ENCODE measurements at places on chromosomes 7 and 10.
A peak's percentile ranks its signal among the peaks of the same experiment; 100 is the strongest.

GRCh38 chr10:58189269-58189668, 78.4 kb downstream of the IPMK start:
- peak; percentile 2 for DNase-seq

DNA sequence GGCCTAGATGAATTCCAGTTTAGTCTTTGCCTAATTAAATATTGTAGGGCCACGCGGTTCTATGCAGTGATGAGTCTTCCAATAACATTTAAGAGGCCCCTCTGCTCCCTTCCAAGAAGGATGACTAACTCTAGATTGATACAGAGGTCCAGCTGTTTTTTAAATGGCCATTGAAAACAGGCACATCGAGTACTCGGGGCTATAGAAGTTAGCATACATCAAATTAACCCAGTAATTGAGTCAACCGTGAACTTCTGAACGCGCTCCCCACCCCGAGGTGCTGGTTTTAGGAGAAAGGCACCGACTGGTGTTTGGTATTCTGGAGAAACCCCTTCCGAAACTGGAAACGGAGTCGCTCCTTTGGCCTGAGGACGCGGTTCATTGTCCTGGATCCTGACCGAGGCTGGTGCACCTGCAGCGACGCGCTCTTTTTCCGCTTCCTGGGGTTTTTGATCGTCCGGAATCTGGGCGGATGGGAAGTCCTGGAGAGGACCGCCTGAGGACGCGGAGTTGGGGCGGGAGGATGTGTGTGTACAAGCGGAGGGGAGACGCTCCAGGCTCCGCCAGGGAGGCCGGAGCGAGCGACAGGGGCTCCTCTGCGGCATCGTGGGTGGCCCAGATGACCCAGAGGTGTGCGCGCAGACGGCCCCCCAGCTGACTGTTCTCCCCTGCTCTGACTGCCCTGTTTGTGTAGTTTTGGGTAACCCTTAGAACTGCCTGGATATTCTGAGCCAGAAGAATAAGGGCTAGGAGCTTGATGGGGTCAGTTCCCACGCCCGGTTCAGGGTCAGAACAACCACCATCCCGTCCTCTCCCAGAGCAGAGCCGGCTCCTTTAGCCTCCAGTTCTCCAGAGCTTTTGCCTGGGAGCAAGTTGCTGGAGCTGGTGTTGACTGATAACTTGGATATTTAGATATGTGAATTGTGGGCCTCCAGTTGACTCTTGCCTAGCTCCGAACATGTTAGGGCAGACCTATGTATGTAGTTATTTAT, 711 bp downstream of the FAM221A start:
- DNase-seq: peak; percentile 35

DNA sequence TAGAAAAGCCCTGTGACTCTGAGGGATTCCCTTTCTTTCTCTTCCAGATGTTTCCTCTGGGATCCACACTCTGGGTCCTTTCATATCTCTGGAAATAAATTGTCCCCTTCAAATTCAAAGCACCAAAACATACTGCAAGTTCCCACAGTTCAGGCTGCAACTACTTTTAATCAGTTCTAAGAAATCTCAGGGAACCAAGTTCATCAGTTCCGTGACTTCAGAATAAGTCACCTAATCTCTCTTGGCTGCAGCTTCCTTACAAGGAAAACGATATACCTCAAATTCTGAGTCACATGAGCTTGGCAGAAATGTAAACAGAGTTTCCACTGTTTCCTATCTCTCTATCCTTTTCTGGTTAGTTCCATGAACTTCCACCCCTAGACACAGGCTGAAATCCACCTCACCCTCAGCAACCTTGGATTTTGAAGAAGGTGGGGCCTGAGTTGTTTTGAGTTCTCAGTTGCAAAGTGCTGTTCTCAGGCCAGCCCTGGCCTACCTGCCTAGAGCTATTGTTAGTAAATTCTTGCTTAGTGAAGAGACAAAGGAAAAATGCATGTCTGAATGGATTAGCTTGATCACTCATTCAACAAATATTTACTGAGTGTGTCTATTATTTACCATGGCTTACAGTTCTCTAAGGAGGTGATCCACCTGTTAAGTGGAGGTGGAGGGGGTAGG, 59.3 kb upstream of the IL6 start:
- DNase-seq: no peak

DNA sequence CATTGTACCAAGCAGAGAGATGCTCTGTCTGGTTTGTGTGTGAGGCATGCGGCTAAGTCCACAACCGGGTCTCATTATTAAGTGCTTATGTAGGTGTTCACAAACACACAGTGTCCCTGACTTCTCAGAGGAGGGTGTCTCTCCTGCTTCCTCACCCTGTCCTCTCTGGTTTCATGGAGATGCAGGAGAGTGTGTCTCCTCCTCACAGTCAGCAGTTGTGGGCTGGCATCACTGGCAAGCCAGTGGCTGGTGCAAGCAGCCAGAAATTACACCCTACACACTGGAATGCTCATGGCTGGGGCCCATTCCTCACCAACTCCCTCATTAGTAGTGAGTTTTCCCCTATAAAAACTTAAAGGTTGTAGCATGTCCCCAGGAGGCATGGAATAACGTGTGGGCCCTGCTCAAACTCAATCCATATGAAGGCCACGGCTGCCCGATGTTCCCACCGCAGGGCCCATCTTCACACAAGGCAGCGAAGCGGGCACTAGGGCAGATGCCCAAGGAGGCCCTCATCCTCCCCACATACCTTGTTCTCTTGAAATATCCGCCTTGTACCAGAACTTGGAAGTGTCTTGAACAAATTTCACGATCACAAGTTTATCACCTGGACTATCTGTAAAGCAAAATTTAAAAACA, 280.1 kb downstream of the TNS3 start:
- no peak for DNase-seq

GRCh38 chr10:61068471-61068870, 124.5 kb upstream of the RHOBTB1 start:
- DNase-seq: no peak

DNA sequence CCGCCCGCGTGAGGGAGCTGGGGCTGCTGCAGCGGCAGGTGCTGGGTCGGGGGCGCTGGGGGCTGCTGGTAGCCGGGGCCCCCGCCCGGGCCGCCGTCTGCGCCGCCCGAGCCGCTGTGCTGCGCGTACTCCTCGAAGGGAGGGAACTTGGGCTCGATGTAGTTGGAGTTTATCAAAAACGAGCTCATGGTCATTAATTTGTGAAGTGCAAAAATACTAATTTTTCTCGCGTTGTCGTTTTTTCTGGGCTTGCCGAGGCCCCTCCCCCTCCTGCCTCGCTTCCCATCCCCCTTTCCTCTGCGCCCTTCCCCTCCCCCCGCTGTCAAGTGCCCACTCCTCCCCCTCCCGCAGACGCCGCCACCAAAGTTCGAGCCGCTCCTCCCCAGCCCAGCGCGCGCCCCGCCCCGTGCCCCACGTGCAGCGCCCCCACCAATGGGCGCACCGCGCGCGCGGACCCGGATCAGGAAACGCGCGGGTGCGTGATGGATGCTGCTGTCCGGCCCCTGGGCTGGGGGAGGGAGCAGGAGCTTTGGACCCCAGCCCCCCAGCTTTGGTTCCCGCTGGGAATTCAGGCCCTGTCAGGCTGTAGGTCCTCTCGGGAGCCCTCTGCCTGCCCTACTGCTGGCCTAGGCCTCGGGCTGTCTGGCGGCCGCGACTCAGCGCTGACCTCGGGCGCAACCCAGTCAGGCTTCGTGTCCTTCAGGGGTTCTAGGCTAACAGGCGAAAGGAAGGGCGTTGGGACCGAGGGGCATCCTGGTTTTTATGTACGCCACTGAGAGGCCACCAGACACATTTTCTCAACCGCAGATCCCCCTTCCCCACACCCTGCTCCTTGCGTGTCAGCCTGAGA, at the start of gene HOXA4:
HOXA4 (minus strand) TSS at position 218 of the 850 bp plus-strand sequence; CDS start at position 194, 24 bp downstream.
- DNase-seq: peak; percentile 82

GRCh38 chr10:4622384-4622783, 203.6 kb upstream of the AKR1E2 start:
- no peak for DNase-seq

GRCh38 chr7:149188637-149189259, 6.6 kb upstream of the ZNF282 start:
- no peak for DNase-seq

- DNase-seq: no peak
These were observed 84.6 kb downstream of the AKAP9 start for GRCh38 chr7:92025260-92025659.

DNA sequence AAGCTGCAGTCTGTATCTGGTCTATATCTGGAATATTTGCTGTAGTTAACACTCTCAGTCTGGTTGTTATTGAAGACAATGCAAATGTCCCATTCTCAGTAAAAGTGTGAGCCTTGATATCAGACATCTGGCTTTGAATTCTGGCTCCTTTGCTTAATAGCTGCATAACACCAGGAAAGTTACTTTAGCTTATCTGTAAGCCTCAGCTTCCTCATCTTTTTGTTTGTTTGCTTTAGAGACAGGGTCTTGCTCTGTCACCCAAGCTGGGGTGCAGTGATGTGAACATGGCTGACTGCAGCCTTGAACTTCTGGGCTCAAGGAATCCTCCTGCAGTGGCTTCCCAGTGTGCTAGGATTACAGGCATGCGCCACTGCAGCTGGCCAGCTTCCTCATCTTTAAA, 41.3 kb downstream of the CNNM2 start:
- no peak for DNase-seq

GRCh38 chr7:93178213-93178612, 30.0 kb upstream of the SAMD9L start:
- peak; percentile 54 for DNase-seq

DNA sequence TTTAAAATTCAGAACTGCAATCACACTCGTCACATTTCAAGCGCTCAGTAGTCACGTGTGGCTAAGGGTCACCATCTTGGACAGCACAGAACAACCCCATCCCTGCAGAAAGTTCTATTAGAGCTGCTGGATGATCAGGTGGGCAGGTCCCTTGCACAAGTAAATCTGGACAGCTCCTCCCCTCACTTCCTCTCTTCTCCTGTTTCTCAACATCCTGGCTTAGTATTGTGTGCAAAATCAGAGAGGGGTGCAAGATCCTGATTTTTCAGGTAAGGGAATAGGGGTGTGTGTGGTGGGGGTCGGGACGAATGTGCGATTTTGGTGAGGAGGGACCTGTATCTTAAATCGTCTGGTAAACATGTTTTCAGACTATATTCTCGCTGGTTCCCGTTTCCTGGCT, at the start of gene GIMAP4:
GIMAP4 (plus strand) TSS at position 222 of the 400 bp plus-strand sequence. CDS start 2,512 bp downstream, outside the sequence.
- peak; percentile 65 for DNase-seq

- no peak for DNase-seq
These were observed 7.3 kb downstream of the POLL start for GRCh38 chr10:101580486-101581399.

DNA sequence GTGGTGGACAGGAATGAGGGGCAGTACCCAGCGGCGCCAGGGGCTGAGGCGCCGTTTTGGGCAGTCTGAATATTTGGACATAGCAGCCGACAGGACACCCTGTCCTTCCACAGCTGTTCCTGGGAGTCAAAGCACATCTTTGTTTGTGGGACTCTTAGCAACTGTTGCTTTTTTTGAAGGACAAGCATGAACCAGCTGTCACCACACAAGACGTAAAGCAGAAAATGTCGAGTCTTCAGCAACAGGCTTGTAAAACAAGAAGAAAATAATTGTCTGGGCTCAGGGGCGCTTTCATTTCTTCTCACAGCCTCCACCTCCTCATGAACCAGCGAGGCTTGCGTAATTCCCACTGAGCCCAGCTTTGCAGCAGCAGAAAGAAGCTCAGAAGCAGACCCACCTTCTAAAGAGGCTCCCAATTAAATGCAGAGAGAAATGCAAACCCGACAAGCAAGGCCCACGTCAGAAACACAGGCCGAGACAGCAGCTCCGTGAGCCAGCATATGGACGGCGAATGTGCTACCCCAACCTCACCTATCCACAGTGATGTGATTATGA, 68.9 kb upstream of the DNAAF5 start:
- DNase-seq: no peak

GRCh38 chr10:8300925-8301324, 246.4 kb downstream of the GATA3 start:
- no peak for DNase-seq

GRCh38 chr7:30968294-30968693, 4.5 kb downstream of the GHRHR start:
- DNase-seq: no peak

DNA sequence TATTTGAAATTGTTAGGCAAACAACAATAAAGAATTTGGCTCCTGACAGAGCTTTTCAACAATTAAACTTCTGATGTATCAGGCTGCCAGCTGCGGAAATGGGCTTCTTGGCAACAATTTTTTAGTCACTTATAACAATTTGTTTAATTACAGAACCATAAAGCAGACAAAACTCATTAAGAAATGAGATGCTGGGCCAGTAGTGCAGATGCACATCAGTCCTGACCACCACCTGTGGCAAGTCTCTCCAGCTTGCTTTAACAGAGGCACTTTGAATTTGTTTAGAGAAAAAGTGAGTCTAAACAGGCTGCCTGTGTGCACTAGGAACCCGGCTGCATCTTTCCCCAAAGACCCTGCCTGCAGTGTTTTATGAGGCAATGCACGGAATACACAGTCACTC, 1124.4 kb downstream of the NXPH1 start:
- DNase-seq: no peak

DNA sequence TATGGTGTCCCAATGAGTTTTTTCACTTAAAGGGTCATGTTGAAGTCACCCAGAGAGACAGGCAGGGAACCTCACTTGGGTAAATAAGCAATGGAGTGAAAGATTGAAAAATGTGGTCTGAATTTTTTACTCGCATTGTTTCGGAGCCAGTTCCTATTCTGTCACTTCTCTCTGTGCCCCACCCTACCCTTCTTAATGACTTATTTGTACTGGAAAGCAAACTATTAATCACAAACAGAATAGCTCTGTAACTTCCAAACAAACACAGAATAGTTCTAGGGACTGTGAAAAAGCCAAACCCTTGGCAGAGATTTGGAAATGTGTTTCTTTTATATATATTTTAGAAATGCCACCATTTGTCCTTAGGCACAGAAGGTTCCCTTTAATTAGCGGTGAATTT, 76.0 kb downstream of the LRMDA start:
- no peak for DNase-seq

- no peak for DNase-seq
These were observed 32.2 kb downstream of the ZRANB1 start for GRCh38 chr10:124974131-124974530.

DNA sequence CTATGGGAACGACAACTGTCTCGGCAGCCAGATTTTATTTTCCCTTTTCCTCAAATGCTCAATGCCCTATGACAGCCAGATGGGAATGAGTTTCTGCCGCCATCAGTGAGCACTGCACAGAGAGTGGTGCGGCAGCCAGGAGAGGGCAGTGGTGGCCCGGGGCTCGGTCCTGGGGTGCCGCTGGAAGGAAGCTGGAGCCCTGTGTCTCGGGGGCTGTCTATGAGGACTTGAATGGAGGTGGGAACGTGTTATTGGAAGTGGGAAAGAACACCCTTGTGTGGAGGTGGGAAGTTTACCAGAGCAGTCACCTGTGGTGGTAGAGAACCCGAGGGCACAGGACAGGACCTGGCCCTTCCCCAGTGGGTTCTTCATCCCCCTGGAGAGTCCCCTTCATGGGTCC, 35.8 kb downstream of the JAKMIP3 start:
- no peak for DNase-seq
